ENCODE measurements at places on chromosomes 12 and 14. TPM values are rescaled to one million over a fixed set of nuclear protein-coding genes. Genes with fewer than 3 reads are reported as not detected.

DNA sequence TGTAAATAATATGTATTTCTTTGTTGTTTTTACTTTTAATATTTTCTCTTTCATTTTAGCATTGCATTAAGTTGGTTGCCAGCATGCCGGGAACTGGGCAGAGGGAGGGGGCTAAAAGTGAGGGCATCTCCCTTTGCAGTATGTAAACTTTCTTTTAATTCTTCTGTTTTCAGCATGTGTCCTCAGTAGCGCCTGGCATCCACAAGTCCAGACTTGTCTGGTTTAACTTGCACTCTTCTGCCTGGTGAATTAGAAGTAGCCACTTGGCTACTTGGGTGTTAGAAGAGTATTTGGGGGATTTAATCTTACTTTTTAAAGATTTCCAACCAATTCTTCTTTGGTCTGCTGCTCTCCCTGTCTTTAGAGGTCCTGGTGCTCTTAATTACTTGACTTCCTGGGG lies 117.2 kb upstream of the SCAF11 start:
- DNase-seq, result no peak

GRCh38 chr12:64682572-64683277 lies 72.4 kb downstream of the RASSF3 start:
- no peak for DNase-seq

GPR132 gene
- total RNA-seq, result 0.09 TPM

DNA sequence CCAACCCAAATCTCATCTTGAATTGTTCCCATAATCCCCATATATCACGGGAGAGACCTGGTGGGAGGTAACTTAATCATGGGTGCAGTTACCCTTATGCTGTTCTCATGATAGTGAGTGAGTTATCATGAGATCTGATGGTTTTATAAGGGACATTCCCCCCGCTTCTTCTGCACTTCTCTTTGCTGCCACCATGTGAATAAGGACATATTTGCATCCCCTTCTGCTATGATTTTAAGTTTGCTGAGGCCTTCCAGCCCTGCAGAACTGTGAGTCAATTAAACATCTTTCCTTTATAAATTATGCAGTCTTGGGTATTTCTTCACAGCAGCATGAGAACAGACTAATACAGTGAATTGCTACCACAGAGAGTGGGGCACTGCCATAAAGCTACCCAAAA lies 179.1 kb downstream of the LRIG3 start:
- DNase-seq, result no peak

GRCh38 chr12:6228535-6229223 lies 28.5 kb downstream of the CD9 start:
- DNase-seq, result no peak

- DNase-seq, result no peak
These were observed 20.4 kb downstream of the DLK1 start for GRCh38 chr14:100747021-100747586.

Measured in dermis blood vessel endothelial cell (primary cell).